ENCODE measurements at places on chromosomes 6 and 20.

GRCh38 chr6:159080217-159080976 lies 35.6 kb upstream of the TAGAP start:
- no peak for DNase-seq

- no peak for DNase-seq
Observed at GRCh38 chr6:32081168-32081990, 27.8 kb downstream of the TNXB start.

DNA sequence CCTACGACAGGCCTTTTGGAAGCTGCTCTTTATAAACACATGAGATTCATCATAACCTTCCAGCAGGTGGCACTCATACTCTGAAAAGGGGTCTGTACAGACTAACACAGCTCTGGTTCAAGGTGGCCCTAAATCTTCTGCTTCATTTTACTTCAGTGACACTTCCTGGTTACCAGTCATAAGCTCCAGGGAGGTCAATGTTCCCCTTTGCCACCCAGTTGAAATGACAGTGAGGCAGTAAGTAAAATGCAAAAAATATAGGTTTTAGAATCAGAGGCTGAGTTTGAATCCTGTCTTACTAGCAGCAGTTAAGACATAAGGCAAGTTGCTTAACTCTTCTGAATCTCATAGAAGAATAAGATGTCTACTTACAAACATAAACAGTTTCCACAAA lies 132.8 kb downstream of the CDK19 start:
- no peak for DNase-seq

DNA sequence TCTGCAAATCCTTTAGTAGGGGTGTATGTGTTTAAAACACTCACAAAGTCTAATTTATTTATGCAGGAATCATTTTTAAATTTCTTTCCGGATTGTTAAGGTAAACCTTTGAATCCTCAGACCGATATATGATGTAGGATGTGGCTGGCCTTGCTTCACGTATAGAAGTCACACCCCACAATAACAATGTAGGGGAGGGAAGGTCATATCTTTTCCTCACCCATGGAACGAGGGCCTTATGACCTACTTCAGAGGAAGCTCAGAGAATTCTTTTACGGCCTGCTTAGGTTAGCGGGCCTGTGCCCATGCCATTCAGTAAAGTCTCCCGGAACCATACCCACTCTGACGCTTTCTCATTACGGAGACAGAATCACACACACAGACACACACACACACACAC lies 102.9 kb downstream of the MAP3K7 start:
- no peak for DNase-seq

GRCh38 chr20:707451-708110 lies 32.0 kb upstream of the SCRT2 start:
- no peak for DNase-seq

DNA sequence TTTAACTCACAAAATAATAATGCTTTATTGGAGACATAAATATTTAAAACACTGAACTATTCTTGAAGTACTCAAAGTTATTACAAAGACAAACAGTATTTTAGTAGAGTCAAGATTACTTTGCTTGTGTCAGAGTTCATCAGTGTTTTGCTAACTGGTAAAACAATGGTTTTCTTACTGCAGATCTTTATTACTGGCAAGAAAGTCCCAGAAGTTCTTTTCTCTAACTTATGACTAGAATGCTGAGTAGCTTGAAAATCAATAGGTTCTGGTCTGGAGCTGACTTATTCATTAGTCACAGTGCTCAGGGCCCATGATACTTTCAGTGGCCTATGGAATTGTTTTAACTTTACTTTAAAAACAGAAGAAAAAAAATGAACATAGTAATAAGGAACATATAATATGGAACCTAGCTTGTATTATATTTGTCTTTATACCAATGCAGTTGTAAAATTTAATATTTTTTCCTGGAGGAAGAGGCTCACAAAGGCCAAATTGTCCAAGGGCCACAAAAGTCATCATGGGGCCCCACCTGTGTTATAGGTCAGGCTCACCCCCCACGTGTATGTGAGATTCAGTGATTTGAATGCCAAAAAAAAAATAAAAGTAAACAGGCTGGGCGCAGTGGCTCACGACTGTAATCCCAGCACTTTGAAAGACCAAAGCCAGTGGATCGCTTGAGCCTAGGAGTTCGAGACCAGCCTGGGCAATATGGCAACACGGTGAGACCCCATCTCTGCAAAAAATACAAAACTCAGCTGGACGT lies 53.3 kb downstream of the PLEKHG1 start:
- no peak for DNase-seq

- peak; percentile 68 for DNase-seq
Observed at GRCh38 chr6:168884646-168885086, 369.0 kb downstream of the THBS2 start.

- DNase-seq = no peak
Observed at GRCh38 chr6:52293067-52293466, 8.5 kb upstream of the MCM3 start.

DNA sequence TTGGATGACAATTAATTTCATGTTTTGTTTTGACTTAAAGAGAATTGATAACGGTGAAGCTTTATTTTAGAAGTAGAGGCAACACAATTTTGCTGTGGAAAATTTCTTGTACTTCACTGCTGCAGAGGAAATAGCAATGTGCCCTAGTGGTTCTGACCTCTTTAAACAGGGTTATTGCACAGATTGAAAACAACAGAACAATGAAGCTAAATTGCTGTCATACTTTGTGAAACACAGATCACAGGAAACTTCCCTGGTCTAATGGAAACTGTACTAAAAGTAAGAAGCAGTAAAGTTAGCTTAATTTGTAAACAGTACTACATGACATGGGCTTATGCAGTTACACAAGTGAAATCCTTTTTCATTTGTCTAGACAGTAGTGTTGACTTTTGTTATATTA lies 31.3 kb downstream of the OR2A4 start:
- DNase-seq = no peak

DNA sequence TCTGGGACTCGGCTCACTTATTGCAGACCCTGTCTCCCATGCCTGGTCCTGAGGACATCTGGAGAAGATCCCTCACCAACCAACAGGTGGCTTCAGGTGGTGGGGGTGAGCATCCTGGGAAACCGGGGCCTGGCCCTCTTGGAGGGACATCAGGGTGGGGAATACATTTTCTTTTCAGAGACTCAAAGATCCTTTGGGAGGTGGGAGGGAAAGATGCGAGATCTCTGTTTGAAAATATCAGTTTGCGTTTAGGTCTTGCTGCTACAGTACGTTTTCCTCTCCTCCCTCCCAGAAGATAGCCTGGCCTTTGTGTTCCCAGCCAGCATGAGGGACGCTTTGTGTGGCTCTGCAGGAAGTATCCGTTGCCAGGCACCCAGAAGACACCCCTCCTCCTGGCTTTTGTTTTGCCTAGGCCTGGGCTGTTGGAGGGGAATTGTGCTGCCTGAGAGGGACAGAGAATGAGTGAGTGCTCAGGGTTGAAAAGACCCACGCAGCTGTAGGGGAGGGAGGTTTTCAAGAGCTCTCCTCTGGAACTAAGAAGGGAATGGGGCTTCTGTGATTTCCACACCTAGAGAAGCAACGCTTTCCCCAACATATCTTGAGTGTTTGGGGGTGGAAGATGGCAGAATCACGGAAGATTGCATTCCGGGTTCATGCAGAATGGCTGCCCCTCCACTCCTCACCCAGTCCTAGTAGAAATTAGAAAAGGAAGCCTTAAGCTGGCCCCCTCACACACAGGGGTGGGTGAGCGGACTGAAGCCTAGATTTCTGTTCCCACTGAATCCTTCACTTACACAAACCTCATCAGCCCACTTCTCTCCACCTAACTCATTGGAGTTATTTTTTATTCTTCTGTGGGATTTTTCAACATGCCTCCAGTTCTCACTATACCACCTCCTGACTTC lies 22.0 kb upstream of the SLC2A12 start:
- DNase-seq = no peak

- DNase-seq = no peak
Observed at GRCh38 chr20:21352703-21353102, 44.6 kb downstream of the NKX2-4 start.

- no peak for DNase-seq
Observed at GRCh38 chr6:156167016-156167624, 610.1 kb upstream of the ARID1B start.

GRCh38 chr6:122692175-122692598 lies 82.0 kb downstream of the PKIB start:
- peak; percentile 54 for DNase-seq

GRCh38 chr6:35569011-35569461 lies 56.3 kb upstream of the TULP1 start:
- no peak for DNase-seq

- no peak for DNase-seq
Observed at GRCh38 chr6:156848533-156848932, 71.4 kb downstream of the ARID1B start.

- no peak for DNase-seq
Observed at GRCh38 chr6:106525107-106525881, 104.0 kb downstream of the RTN4IP1 start.

GRCh38 chr6:11023032-11023431 lies 21.1 kb downstream of the ELOVL2 start:
- no peak for DNase-seq

DNA sequence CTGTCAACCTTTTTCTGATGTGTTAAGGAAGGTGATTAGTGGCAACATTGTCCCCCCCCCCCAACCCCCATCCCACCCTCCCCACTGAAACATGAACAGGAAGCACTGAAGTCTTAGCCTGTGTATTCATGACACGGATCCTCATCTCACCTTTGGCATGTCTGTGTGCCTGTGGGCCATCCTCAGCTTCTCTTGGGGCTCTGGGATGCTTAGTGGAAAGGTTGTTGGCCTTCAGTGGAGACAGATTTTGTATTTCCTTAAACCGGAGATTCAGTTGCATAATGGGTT lies 93.6 kb downstream of the RREB1 start:
- DNase-seq = no peak

GRCh38 chr6:137013738-137014602 lies 30.8 kb downstream of the IL20RA start:
- peak; percentile 34 for DNase-seq

GRCh38 chr6:156183678-156184077 lies 593.5 kb upstream of the ARID1B start:
- DNase-seq = no peak

DNA sequence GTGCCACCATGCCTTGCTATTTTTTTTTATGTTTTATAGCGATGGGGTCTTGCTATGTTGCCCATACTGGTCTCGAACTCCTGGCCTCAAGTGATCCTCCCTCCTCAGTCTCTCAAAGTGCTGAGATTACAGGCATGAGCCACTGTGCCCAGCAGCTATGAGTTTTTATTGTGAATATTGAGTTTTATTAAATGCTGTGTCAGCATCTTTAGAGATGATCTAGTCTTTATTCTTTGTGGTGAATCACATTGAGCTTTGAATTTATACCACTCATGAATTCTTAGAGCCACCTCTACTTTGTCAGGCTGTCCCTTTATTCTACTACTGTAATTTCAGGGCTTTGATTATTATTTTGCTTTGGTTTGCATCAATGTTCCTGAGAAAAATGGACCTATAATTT lies 428.3 kb downstream of the BTBD3 start:
- DNase-seq = no peak

- DNase-seq = no peak
Observed at GRCh38 chr6:121309768-121310469, 24.4 kb downstream of the TBC1D32 start.

DNA sequence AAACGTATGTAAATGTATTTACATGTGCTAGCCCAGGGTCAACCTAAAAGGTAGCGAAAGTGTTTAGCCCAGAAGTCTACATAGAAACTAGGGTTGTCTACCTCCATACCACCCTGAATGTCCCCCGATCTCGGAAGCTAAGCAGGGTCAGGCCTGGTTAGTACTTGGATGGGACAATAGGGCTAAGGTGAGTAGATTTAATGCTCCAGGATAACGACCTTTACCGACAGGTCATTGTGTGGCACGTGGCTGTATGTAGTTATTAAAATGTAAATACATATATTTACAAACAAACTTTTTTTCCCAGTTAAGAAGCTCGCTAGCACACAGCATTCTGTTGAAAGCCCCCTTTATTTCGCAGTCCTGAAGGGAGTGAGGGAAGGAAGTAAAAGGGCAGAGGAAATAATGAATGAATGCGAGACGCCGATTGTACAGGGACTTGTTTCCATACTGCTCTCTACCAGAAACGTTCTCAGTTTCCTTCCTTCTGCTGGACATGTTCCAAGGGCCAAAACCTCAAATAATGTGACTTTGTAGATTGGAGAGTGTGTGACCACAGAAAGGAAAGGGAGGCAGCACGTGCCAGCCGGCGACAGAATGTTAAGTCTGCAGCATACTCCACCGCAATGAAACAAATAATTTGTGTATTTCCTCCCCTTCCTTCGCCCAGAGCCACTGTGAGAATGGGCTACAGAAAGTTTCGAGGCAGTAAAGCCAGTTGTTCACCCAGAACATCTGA lies 612 bp downstream of the ADAT2 start:
- no peak for DNase-seq

GRCh38 chr6:103367212-103367611 lies 1492.5 kb downstream of the HACE1 start:
- no peak for DNase-seq

DNA sequence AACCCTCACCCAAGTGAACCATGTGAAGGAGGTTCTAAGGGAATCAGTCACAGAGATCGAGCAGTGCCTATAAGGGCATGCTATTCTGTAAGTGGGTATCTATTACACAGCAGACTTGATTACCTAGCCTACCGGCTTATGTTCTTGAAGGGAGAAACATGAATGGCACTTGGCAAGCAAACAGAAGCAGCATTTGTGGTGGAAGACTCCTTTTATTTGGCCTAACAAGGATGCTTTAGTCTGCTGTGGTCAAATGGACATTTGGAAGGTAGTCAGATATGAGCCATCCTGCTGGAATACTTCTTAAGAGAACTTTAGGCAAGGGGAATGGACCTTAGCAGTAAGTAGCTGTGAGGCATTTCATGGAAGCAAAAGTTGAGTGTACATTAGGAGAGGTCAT lies 126.3 kb downstream of the COL12A1 start:
- DNase-seq = no peak

DNA sequence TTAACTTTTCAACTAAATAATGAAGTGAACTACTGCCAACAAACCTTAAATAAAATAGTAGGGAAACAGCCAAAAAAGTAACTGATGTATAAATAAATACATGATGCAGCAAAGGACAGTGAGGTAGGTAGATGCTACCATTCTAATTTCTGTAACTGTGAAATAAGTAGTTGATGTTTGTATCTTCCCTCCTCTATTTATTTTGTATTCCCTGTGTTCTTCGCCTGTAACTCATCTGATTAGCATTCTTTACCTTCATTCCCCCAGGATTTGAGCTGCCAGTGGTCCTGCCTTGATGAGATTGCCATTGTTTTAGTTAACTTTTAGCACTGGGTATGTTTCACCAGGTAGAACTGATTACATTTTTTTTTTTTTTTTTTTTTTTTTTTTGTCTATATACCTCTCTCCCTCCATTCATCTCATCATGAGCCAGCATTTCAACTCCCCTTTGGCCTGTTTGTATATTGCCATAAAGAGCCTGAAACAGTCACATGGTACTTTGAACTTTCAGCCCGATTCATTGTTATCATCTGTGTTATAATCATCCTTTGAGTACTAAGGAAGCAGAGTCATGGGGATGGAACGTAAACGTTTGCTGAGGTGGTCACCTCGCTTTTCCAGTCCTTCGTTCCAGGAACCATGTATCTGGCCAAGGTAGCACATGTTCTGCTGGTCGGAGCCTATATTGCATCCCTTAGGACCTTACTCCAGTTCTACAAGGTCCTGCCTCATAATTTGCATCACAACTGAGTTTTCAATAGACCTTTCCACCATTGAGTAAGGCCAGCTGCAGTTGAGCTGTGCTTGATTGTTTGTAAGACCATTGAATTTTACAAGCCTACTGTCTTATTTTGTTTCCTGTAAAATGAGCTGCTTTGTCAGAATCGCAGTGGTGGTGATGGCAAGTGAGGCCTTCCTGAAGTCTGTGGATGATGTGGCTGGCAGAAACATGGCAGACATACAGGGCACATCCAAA lies 107.6 kb downstream of the JAG1 start:
- DNase-seq = no peak

- DNase-seq = no peak
Observed at GRCh38 chr6:116265041-116265829, 11.4 kb upstream of the TSPYL4 start.
